ENCODE measurements at places on chromosomes 5 and 9. TPM values are rescaled to one million over a fixed set of nuclear protein-coding genes. Genes with fewer than 3 reads are reported as not detected.

DNA sequence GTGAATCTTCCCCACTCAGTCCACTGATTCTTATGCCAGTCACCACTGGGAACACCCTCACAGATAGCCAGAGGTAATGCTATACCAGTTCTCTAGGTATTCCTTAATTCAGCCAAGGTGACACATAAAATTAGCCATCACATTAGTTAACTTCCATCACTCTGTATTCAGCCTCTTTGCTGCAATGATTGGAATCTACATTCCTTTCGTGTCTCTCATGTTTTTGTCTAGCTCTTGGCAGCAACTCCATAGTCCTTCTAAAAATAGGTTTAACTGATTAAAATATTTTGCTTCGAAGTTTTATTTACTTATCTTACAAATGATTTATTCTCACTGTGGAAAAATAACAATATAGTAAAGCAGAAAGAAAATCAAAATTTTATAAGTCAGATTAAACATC is 19.6 kb upstream of the RNF20 start:
- H3K27me3 ChIP-seq = peaks cover 5% of the 10 kb centered on the region
- H3K4me3 ChIP-seq = no peak overlapping the region
- no peaks in the 10 kb centered on the region for H3K36me3 ChIP-seq
- peaks cover 10% of the 10 kb centered on the region for H3K4me1 ChIP-seq

- no peaks in the 10 kb centered on the region for H3K36me3 ChIP-seq
- no peak overlapping the region for H3K4me3 ChIP-seq
- peaks cover 54% of the 10 kb centered on the region for H3K4me1 ChIP-seq
Measured at GRCh38 chr5:57441557-57441956, 41.1 kb downstream of the ACTBL2 start.

Gene CTNNA1
- 427 TPM for total RNA-seq

Gene FRMD3
- total RNA-seq = 0.40 TPM

DNA sequence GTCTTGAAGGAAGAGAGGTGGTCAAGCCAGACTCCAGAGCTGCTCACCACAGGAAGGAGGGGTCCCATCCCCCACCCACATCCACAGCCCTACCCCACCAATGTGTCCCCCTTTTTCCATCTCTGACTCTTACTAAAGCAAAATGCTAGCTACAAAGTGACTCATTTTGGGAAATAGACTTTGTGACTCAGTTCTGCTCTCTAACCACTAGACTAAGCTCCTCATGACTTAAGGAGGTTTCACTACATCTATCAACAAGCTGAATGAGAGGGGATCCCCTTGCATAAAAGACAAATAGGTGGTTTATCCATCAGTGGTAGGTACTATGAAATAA is 35.1 kb upstream of the ADRB2 start:
- H3K36me3 ChIP-seq = no peaks in the 10 kb centered on the region
- no peak overlapping the region for H3K4me3 ChIP-seq
- peaks cover 4% of the 10 kb centered on the region for H3K27me3 ChIP-seq
- no peak for DNase-seq
- H3K27ac ChIP-seq = no peak overlapping the region
- no peaks in the 10 kb centered on the region for H3K4me1 ChIP-seq

DNA sequence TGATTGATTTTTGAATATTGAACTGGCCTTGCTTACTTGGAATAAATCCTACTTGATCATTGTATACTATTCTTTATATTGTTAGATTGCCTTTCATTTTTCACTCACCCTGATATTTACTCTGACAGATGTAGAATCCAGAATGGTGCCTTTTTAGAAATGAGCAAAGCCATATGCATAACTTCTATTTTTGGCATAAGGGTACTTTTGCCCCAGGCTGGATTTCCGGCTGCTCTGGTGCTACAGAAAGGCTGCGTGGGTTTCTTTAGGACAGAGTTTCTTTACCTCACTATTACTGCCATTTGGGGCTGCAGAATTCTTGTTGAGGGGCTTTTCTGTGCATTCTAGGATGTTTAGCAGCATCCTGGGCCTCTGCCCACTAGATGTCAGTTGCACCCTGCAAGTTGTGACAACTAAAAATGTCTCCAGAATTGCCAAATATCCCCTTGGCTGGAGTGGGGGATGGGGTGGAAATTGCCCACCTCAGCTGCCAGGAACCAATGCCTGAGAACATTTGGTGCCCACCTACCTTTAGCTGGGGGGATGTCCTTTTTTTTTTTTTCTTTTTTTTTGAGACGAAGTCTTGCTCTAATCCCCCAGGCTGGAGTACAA is 50.1 kb downstream of the SLC36A1 start:
- DNase-seq = no peak
- no peaks in the 10 kb centered on the region for H3K27me3 ChIP-seq
- H3K4me1 ChIP-seq = peaks cover 28% of the 10 kb centered on the region
- peaks cover 5% of the 10 kb centered on the region for H3K36me3 ChIP-seq
- no peak overlapping the region for H3K27ac ChIP-seq

GRCh38 chr5:140242099-140242498 is 60.8 kb downstream of the PFDN1 start:
- peaks cover 30% of the 10 kb centered on the region for H3K4me1 ChIP-seq
- peaks cover 5% of the 10 kb centered on the region for H3K36me3 ChIP-seq
- no peak overlapping the region for H3K4me3 ChIP-seq
- H3K27me3 ChIP-seq = no peaks in the 10 kb centered on the region
- H3K27ac ChIP-seq = peak overlapping the region; percentile 92

DNA sequence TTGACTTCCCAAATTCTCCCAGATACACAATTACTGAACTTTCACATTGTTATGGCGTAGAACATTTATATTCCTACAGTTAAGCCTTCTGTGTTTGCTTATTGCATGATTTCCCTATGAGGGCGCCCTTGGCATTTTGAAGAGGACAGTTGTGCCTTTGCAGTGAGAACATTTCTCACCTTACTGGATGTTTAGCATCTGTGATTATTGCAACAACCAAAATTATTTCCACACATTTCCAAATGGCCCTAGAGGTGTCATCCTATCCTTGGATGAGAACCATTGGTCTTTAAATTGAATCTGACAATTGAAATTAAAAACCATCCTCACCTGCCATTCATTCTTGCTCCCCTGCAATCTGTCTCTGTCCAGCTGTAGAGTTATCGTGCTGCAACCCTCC is 104.0 kb downstream of the MAMDC2 start:
- no peak overlapping the region for H3K27ac ChIP-seq
- no peaks in the 10 kb centered on the region for H3K36me3 ChIP-seq
- peaks cover 17% of the 10 kb centered on the region for H3K4me1 ChIP-seq
- no peak for DNase-seq
- no peak overlapping the region for H3K4me3 ChIP-seq
